NCI-H187 treated with DMSO at 0.1 percent for 48 hours (cell line): ENCODE measurements at places on chromosomes 4 and X.

DNA sequence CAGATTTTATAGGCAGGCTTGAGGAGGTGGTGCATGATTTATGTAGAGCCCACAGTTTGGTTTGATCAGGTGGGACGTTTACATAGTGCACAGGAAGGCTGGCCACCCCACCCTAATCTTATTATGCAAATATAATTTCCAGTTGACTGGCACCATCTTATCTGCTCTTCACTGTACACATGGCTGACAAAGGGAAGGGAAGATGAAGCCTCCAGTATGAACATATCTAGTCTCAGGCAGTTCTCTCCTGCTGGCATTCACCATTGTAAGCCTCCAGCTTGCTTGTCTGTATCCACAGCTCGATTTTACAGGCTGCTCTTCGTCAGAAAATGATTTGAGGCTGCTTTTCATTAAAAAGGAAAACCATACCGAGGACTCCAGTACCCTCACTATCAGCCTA lies 278.3 kb downstream of the TECRL start:
- no peak for DNase-seq

GRCh38 chr4:53476232-53477037 lies 99.0 kb downstream of the FIP1L1 start:
- DNase-seq, result no peak

- no peak for DNase-seq
Measured at GRCh38 chrX:153340111-153340510, 6.2 kb downstream of the ZNF275 start.

- no peak for DNase-seq
Measured at GRCh38 chrX:35890699-35891098, 28.8 kb upstream of the CFAP47 start.

DNA sequence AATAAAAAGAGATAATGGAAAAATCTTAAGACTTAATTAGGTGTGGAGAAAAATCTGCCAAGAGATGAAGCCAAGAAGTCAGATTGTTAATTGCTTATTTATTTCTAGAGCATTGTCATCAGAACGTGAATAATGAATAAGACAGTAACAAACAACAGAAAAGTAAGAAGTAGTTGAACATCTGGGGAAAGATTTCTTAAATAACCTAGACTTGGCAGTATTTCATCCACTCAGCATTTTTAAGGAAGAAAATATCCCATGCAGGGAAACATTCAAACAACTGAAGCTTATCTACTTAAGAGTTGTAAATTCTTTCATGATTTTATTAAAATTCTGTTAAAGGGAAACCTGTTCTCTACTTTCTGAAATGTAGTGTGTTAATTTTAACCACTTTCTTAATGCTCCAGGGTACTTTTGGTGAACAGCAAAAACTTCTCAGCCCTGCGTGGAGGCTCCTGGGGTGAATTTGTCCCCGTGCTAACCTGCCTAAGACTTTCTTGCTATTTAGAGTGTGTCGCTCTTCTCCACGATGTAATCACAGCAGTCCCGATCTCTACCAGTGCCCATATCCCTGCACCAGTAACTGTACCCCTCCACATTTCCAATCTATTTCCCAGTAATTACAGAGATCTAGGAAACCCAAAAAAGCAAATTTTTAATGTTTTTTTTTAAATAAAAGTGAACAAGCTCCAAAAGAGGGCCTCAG lies 124.6 kb downstream of the CORIN start:
- DNase-seq, result no peak

DNA sequence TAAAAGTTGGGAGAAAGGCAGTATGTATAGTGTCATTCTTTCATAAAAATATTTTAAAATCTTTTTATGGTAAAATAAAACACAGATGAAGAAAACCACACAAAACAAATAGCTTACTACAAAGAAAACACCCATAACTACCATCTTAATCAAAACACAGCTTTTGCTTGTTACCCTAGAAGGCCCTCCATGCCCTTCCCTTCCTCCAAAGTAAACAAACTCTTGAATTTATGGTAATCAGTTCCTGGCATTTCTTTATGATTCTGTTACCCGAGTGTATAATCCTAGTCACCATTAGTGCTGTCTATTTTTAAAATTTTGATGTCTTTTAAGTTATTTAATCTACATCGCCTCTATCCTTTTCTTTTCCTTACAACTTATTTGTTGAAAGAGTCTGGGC lies 170.9 kb downstream of the APBB2 start:
- DNase-seq, result no peak

DNA sequence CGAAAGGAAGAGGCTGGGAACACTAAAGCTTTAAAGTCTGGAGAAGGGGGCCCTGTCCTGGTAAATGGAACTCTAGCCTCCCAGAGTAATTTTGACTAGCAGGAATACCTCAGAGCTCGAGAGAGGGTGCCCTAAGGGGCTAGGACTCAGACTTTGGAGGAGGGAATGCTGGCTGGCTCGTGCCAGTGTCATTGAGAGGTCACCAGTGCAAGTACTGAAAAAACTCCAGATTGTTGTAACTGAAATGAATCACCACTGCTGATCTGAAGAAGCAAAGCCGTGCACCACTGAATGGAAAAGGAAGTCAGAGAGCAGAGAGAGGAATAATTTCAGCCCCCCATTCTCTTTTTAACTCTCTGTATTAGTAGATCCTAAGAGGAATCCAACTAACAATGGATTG lies 690.2 kb downstream of the FAT4 start:
- DNase-seq, result no peak

DNA sequence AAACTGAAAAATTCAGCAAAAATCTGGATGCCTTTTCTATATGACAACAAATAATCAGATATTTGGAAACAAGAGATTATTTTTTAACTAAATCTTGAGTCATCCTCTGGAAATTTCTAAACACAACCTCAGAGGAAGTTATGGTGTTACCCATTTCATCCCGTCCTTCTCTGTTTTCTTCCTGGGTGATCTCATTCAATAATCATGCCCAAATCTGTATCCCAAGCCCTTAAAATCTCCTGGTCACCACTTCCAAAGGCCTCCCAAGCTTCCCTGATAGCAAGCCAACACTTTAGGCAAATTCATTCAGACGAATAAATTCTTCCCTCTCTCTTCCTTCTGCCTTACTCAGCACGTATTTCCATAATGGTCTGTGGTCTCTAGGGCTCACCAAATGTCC lies 9.7 kb upstream of the SORCS2 start:
- DNase-seq, result no peak
